ENCODE measurements at places on chromosomes 4 and X. TPM values are rescaled to one million over a fixed set of nuclear protein-coding genes. Genes with fewer than 3 reads are reported as not detected.

The TCEAL6 gene
- total RNA-seq = 0.43 TPM

DNA sequence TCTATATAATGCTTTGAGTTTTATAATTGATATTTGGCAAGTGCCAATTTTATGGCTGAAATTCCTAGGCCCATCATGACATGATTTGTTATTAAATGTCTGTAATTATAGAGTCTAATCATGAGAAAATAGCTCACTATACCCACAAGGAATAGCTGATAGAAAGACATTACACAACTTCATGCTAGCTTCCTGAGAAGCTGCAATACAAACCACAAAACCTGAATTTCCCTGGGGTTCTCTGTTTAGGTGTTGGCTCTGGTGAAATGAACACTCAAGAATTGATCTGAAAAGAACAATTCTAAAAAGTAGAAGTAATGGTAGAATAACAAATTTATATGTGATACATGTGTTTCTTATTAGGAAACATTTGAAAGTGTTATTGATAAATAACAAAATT, 169.6 kb downstream of the GASK1B start:
- ATAC-seq = no peak

- ATAC-seq = peak; percentile 3
These were observed 108.2 kb upstream of the ADRA2C start for GRCh38 chr4:3657902-3658529.

The TMEM33 gene
- 35.0 TPM for total RNA-seq

DNA sequence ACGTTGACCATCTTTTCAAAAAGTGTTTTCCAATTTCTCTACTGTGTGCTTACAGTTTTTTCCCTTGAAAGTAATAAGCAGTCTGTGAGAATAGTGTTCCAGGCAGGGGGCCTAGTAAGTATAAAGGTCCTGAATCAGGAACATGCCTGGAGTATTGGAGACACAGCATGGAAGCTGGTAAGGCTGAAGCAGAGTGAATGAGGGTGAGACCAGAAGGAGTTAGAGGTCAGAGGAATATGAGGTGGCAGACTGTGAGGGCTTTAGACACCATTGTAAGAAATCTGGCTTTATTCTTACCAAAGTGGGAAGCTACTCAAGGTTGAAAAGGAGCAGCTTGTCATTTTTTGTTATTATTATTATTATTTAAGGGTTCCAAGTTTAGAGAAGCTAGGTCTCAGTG, 107.4 kb downstream of the CT47B1 start:
- ATAC-seq = no peak

DNA sequence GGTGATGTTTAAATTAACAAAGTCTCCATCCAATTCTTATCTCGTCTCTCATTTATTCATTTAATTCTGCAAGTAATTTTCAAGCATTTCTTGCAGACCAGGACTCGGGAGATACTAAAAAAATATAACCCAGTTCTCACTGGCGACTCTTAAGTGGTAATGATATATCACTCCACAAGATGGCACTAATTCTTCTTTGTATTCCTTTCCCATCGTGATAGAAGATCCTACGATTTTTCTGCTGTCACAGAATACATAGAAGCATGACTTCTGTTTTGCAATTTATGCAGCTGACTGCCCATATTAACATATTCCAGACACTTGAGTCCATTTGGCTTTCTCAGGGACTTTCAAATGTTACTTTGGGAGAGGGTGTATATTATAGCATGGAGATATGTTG, 64.0 kb upstream of the FGF13 start:
- peak; percentile 29 for ATAC-seq

The RAI2 gene
- not detected for total RNA-seq

The IQCM gene
- total RNA-seq = 0.29 TPM

GRCh38 chr4:73615613-73616012, 4.6 kb downstream of the RASSF6 start:
- ATAC-seq = no peak

DNA sequence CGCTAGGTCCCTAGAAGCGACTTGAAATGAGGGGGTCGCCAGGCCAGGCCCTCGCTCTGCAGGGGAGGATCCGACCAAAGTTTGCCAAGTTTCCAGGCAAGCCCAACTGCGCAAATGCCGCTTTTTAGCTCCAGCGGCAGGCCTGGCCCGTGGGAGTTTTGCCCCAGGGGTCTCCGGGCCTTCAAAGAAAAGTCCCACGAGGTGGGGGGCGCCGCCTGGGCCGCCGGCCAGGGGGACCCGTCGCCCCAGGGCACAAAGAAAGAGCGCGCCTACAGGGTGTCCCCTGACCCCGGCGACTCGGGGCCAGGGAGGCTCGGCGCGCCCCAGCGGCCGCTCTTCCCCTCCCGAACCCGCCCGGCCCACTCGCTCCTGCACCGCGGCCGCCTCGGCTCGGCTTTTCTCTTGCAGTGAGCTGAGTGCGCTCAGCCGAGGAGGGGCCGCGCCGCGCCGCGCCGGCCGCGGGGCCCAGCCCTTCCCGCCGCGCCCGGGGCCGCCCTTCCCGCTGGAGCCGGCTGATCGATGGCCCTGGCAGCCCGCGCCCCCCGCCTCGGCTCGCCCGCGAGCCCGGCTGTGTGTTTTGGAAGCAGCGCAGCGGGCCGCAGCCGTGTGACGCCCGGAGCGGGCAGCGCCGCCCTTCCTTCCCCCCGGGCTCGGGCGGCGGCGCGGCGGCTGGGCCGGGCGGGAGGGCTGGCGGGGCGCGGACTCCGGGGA, 754 bp upstream of the KLF3 start:
- peak; percentile 45 for ATAC-seq

DNA sequence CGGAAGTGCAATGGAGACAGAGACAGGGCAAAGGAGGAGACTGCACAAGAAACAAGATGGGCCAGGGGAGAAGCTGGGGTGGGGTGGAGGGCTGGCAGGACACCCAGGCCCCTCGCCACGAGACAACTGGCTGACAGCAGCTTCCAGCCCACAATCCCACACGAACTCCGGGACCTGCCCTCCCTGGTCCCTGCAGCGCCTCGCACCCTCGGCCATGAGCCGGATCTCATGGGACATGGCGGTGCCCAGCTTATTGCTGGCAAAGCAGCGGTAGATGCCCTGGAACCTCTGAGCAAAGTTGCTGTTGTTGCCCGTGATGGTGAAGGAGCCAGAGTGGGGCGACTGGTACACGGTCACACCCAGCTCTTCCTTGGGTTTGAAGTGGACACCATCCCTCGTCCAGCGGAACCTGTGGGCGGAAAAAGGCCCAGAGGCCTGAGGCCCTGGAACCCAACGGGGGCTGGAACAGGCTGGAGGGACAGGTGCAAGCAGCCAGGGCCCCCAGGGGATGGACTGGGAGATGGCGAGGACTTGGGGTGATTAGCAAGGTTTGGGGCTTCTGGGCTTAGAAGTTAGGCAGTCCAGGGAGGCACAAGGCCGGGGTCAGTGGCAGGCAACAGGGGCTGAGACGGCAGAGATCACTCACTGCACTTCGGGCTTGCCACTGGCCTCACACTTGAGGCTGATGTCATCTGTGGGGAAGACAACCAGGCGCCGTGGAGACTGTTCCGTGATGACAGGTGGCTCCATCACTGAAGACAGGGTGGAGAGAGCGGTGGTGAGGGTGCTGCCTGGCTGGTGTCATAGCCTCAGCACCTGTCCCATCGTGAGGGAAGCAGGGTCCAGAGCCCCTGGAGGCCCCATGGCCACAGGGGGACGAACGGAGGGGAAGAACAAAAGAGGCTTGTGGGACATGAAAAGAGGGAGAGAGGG, 13.8 kb downstream of the L1CAM start:
- no peak for ATAC-seq

The CT55 gene
- 0.24 TPM for total RNA-seq

The RAB39B gene
- total RNA-seq = 0.38 TPM

- ATAC-seq = peak; percentile 34
These were observed 262.8 kb downstream of the PRDM5 start for GRCh38 chr4:120659616-120660170.

DNA sequence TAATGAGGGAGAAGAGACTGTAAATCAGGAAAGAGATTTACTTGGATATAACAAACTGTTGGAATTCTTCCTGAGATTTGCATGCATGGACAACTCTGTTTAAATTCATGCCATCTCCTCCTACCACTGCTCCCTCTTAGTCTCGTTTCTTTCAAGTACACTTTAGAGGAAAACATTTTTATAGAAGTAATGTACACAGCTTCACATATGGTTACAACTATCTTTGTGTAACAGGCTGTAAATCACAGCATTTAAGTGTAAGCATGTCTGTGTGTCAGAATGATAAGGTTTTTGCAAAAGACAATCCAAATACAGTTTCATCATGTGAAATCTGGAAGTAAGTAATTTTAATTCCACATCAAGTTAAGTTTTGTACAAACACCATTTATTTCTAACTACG, 21.5 kb upstream of the ENPEP start:
- no peak for ATAC-seq

The DUSP21 gene
- 0.69 TPM for total RNA-seq

The MMRN1 gene
- total RNA-seq = 0.16 TPM

GRCh38 chr4:60619531-60620305, 580.4 kb upstream of the ADGRL3 start:
- ATAC-seq = no peak

The PRICKLE3 gene
- total RNA-seq = 1.3 TPM

All from motor neuron (in vitro differentiated cells).